ENCODE measurements at places on chromosomes 2 and 18.

DNA sequence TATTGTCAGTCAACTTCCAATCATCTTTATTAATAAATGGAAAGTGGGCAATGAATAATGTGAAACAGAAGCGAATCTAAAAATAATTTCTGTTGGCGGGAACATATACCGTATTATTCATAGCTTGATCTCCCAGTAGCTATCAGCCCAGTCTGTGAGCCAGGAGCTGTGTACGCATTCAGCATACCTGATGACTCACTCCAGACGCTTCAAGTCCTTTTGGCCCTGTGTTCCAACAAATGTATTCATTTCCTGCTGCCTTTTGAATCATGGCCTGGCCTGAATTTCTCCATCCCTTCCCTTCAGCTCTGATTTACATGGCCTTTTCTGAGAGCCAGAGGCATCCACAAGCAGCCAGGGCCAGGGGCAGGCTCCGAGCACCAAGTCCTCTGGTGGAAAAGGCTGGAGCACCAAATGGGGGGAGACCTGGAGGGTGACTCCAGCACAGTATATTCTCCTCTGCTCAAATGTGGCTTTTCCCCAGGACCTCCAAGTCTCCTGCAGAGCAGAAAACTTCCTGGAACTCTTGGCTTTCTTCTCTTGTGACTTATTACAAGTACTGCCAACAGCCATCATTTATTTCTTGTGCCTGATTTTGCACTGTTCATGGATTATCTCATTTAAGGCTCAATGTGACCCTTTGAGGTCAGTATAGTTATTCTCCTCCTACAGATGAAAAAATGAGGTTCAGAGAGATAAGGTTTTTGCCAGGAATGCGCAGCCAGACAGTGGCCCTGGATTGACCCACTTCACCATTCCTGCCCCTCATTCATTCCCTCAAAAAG, 108.7 kb downstream of the EN1 start:
- DNase-seq, result no peak

- DNase-seq, result no peak
Measured at GRCh38 chr2:111617299-111618225, 266.4 kb downstream of the ANAPC1 start.

DNA sequence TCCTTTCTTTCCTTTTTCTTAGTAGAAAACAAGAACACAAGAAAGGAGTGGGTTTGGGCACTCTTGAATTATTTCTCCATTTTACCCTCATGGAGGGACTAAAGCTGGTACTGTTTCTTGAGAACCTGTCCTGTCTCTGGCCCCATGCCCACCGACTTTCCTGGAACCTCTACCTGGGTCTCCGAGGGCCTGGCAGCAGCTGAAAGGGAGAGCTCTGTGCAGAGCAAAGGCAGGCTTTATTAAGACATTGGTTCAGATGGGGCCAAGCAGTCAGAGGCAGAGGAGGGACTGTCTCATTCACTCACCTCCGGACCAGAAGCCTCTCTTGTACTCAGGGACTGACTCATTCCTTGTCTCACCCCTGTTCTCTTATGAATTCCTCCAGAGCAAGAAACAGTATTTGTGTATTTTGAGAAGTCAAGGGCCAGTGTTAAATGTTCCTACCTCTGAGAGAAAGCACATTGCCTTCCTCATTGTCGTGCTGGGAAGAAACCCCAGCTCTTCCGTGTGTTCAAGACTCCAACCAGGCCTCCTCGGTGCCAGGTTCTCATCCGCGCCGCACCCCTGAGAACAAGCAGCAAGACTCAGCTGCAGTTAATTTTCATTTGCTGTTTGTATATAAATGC, 201.9 kb upstream of the NT5C1B start:
- DNase-seq, result no peak

DNA sequence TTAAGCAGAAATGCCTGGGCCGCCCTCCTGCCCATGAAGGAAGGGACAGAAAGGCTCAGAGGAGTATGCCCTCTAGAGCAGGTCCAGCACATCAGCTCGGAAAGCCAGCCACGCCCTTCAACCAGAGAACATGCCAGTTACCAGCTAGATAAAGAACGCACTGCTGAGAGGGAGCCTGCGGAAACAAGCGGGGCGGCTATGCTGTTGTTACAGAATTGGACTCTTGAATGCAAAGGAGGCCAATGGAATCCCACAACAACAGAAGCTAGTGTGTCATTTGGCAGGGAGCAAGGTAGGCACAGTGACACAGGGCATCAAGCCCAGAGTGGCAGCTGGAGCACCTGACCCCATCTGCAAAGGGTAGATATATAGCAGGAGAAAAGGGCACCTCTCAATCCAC, 242.9 kb upstream of the ID2 start:
- no peak for DNase-seq

DNA sequence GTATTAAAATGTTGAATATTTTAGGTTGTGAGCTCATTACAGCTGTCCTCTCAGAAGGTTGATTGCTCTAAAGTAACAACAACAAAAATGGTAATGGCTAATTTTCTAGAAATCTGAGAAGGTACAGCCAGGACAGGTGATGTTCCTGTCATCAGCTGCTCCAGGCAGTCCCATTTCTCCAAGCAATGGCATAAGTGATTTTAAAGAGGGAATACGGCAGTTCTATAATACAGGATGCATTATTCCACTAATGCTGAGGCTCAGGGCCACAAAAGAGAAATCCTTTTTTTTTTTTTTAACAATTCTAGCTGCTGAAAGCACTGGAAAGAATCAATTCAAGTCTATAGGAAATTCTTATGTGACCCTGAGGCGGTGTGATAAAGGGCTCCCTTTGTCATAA, 199.9 kb downstream of the PMAIP1 start:
- DNase-seq, result no peak

DNA sequence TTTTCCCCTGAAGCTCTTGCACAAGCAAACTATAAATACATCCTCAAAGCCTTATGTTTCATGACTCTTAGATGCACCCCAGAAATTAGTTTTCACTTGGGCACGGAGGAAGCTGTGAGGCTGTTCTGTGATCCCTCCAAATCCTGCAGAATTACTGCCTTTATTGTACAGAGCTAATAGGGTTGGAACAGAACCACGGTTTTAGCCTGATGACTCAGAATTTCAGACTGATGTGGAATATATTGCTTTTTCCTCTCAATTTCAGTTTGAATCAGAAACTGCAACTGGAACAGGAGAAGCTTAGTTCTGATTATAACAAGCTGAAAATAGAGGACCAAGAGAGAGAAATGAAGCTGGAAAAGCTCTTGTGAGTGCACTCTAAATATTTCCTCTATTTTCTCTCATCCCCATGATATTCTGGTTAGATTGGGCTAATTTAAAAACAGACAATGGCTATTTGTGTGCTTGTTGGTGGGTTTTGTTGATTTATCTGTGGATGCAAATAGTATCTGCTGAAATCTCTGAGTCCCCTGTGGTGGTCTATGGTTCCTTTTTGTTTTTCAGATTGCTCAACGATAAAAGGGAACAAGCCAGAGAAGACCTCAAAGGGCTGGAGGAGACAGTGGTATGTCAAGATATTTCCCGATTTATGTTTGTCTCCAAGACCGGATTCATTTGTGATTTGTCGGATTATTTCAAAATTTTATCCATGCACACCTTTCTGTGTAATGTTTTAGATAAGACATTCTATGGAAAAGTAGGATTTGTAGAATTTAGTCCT, 38.2 kb upstream of the LYPD6B start:
- DNase-seq, result no peak

- DNase-seq, result no peak
Measured at GRCh38 chr2:38605298-38605830, 2.6 kb upstream of the HNRNPLL start.

DNA sequence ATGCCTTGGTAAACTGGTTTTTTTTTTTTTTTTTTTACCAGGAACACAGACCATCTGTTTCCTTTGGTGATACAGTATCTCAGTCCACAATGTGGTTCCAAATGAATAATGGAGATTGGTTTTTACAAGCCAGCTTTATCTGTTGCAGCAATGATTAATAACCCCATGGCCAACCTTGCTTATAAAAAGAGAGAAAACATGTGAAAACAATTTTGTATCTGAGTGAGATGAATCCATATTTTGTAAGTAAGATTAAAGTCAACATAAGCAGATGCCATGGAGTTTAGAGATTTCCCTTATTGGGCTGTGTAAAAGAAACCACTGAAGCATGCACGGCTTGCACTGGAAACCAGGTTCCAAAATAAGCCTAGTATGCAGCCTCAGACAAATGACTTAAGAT, 108.6 kb upstream of the CNTNAP5 start:
- no peak for DNase-seq

DNA sequence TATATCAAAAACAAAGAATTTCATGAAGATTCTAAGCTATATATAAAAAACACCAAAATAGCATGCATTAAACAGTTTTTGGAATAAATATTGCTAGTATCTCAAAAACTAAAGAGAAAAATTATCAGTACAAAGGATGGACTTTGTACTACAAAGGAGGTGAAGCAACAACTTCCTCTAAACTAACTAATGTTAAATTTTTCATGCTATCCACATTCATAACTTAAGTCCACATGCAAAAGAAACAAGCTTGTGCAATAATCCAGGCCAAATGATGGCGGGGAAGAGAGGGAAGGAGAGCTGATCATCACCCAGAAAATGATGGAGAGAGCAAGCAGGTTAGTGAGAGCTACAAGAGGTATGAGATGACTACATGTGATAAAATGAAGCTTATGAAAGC, 70.1 kb downstream of the KIDINS220 start:
- no peak for DNase-seq

Data from Jurkat, Clone E6-1 (cell line).